ENCODE measurements at places on chromosomes 3 and 15.

DNA sequence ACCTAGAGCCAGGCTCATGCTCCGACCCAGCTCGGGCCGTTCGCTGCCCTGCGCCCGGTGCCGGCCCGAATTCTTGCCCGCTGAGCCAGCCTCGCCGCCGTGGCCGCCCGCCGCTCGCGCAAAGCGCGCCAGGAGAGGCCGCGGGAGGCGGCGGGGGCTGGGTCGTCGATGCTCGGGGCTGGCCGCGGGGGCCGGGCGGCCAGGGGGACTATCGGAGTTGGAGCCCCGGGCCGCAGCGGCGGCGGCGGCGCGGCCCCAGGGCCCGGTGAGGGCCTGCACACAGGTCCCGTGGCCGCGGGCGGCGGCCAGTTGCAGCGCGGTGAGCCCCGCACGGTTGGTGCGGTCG lies 1.1 kb downstream of the ANKRD63 start:
- DNase-seq: no peak

- no peak for DNase-seq
Observed at GRCh38 chr15:80317389-80318182, 65.6 kb upstream of the CTXND1 start.

DNA sequence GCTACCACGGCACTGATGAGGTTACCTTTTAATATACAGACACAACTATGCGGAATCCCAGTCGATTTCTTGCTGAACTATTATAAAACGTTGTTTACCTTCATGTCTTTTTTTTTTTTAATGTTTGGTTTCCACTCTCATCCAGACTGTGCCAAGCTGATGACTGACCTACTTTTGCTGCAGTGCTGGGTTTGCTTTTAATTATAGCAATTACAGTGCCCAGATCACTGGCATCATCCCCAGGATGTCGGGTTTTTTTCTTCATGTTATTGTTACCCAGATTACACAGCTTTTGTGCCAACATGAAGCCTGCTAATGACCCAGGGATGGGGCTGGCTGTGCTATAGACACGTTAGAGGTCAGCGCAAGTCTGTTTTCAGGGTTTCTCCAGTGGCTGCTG lies 294.0 kb upstream of the ATP10A start:
- no peak for DNase-seq

DNA sequence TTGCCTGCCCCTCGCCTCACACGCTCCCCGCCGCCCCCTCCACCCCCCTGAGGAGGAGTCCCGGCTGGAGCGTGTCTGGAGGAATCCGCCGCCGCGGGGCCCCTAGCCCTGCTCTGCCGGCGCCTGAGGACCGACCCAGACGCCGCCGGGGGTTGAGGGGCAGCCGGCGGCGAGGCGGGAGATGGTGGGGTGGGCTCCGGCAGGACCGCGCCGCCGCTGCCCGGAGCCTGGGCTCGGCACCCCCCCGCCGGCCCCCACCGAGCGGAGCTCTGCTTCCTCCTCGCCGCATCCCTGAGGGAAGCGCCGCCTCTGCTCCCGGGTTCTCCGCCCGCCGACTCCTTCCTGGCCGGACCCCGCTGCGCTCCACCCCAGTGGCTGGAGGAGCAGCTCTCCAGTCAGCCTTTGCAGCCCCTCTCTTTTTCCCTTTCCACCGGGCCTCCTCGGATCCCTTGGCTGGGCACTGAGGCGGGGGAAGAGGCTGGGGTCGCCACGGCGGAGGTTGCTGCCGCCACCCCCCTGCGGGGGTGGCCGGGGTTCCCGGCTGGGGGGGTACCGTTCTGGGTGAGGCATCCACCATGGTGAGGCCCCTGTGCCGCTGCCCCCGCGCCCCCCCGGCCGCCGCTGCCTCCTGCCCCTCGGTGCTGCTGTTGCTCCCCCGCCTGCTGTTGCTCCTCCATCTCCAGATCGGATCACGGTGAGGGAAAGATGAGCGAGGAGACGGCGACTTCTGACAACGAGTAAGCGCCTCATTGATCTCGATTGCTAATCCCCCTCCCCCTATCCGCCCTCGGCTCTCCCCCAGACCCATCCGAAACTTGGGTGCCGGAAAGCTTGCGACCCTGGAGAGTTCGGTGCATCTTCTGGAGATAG lies at the start of gene SPRED1:
SPRED1 (plus strand) TSS at position 356 of the 870 bp plus-strand sequence; CDS start at position 706, 350 bp downstream.
- DNase-seq: peak; percentile 44

- DNase-seq: no peak
Observed at GRCh38 chr15:28182216-28182615, 83.1 kb upstream of the OCA2 start.

GRCh38 chr15:52163321-52164190 lies 27.6 kb downstream of the GNB5 start:
- DNase-seq: no peak

GRCh38 chr15:57440167-57440566 lies 63.9 kb downstream of the CGNL1 start:
- no peak for DNase-seq

GRCh38 chr3:150073513-150073912 lies 102.8 kb upstream of the PFN2 start:
- no peak for DNase-seq

DNA sequence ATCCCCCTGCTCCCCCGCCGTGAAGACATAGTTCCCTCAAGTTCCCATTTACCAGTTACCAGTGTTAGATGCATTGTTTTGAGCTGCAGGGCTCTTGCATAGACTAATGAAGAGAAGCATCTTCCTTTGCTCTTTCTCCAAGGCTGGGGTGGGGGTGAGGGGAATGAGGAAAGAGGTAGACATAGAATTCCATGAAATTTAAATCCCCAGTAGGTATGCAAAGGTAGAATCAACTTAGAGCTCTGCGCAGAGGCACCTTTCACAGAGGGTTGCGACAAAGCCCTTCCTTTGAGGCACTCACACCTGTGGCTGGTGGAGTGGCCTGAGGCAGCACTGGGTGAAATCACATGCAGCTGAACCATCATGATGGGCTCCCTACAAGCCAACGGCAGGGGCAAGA lies 101.3 kb downstream of the WDR76 start:
- no peak for DNase-seq

DNA sequence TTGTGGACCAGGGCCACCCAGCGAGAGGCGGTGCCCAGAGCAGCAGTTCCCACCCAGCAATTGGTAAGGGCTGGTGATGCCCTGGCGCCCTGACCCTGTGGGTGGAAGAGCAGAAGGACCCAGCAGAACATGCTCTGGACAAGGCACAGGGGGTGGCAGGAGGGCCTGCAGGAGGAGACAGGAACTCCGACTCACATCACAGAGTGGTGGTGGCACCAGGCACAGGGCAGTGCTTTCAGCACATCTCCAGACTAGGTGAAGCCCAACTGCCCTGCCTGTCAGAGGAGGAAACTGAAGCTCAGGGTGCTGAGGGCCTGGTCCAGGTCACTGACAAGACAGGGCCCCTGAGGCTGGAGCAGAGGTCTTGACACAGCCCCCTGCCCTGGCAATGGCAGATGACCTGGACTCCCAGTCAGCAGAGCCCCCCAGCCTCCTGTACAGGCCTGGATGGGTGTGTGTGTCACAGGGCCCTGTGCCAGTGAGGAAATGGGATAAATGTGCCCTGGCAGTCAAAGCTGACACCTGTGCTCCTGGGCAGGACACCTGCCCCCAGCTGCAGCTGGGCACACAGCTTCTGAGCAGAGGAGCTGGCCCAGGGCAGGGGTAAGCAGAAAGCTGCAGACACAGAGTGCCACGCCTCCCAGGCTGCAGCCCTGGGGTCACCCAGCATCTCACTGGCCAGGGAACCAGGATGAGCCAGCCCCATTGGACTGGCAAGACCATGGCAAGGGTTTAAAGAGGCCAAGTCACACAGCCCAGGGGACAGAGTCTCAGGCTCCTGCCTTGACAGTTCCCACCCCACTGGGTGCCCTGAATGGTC lies 11.4 kb downstream of the KLF15 start:
- no peak for DNase-seq

- no peak for DNase-seq
Observed at GRCh38 chr3:59246719-59247401, 197.0 kb upstream of the CFAP20DC start.

- DNase-seq: no peak
Observed at GRCh38 chr3:74200952-74201351, 413.5 kb downstream of the CNTN3 start.

DNA sequence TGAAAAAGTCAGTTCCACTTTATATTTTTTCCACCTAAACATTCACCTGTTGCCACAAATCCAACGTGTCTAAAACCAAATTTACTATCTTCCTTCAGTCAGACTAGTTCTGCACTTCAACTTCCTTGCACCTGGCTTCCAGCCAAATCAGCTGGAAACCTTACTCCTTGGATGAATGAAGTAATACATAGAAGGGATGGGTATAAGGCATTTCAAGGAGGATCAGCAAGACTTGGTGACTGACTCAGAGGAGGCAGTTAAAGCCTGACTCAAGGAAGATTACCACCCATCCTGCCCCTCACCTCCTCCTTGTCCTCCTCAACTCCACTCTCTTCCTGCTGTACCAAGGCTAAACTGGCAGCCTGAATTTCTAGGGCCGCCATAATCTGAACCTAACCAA lies 37.1 kb downstream of the QTRT2 start:
- peak; percentile 66 for DNase-seq

DNA sequence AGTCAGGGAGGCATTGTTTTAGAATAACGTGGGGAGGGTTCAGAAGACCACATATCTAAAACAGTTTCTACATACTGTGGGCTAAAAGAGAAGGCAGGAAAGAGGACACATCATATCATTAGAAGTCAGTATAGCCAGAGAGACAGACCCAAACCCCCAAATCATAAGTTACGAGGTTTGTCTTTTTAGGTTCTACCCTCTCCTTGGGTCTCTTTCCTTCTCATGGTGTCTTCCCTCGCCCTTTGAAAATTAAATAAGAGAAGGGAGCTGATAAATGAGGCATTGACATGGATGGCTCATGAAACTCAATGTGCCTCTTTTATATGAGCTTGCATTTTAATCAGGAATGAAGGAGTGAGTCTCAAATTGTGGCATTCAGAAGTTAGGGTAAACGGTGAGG lies 3.4 kb downstream of the UPK1B start:
- DNase-seq: no peak

GRCh38 chr15:101258238-101259144 lies 6.6 kb upstream of the CHSY1 start:
- DNase-seq: peak; percentile 71

GRCh38 chr3:178352326-178353005 lies 183.8 kb upstream of the KCNMB2 start:
- no peak for DNase-seq

DNA sequence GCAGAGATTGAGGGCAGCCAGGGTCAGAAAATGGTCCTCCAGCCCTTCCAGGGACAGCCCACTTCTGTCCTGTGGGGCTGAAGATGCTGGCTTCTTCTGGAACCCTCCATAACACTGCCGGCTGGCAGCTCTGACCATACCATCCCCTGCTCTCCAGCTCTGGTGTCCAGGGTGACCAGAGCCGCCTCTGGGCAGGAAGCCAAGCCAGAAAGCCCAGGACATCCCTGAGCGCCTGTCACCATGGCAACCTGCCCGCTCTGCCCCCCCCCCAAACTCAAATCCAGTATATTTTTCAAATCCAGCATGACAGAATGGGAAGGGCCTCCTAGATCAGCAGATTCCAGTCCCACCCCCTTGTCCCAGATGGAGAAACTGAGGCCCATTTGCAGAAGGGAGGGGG lies 420 bp upstream of the TMIE start:
- DNase-seq: no peak

GRCh38 chr15:80819001-80819400 lies 39.8 kb downstream of the CEMIP start:
- DNase-seq: no peak

DNA sequence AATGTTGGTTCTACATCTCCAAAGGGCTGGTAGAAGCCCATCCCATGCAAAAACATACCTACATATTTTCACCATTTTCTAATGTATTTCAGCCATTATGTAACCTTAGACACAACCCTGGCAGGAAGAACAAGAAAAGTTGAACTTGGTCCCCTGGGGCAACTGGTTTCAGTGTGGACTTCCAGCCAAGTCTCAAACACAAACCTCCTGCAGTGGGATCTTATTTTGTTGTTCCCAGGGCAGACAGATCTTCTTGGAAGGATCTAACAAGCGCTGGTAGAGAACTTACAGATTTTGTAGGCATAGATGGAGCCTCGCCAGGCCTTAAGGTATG lies 96.3 kb downstream of the ADAMTS17 start:
- DNase-seq: no peak

DNA sequence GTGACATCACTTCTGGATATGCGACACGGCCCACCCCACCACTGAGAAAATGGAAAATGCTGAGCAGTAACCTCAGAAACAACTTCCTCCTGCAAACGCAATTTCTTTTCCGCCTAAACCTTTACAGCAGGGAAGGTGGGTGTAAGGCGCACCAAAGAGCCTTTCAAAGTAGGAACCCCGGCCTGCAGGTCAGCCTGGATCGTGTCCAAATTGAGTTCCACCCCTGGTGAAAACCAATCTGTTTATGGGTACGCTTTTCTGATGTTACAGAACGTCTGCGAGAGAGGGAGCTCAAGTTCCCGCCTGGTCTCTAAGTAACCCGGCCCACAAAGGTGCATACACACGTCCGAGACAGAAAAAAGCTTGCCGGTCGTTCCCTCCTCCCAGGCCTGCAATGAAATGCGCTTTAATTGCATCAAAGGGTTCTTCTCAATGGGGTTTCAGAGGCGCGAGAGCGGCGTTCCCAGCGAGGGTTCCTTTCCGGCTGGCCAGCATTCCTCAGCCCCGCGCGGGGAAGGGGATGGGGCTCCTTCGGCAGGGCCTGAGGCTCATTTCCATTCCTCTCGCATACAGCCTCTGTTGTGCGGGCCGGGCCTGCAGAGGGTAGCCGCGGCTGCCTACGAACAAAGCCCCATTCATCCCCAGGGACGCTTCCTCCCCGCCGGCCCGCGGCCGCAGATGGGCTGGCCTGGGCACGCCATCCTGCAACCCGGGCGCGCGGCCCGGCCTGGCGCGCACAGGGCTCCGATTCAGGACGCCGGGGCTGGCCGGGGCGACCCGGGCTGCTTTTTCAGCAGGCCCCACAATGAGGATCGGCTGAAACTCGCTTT lies 138.1 kb downstream of the TMCO5A start:
- peak; percentile 46 for DNase-seq
